ENCODE measurements at places on chromosomes 3 and 15.

DNA sequence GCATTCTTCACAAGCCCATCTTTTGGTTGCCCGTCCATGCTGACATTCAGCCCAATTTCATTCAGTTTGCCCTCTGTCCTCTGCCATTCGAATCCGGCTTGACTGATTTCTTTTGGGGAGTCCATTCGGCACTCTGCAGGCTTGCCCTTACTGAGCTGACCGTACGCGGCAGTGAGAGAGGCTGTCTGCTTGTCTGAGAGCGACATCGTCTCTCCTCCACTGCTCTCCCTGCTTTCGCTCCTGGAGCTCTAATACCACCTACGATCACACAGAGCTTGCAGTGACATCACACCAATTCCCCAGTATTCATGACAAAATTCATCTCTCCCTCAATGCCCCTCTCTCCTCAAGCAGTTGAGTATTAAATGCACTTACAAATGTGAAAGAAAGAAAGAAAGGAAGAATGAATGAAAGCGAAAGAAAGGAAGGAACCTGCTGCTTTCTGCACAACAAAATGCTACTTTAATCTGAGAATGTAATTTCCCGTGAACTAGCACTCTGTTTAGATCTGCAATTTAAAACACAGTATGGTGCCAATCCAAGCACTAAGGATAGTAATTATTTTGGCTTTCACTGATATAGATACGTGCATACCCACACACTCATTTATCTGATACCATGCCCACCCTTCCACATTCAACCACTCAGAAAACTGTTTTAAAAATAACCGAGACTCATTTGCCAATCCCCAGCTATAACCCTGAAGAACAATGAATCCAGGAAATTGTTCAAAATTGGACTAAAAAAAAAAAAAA lies 89.5 kb downstream of the DHX30 start:
- DNase-seq: no peak

DNA sequence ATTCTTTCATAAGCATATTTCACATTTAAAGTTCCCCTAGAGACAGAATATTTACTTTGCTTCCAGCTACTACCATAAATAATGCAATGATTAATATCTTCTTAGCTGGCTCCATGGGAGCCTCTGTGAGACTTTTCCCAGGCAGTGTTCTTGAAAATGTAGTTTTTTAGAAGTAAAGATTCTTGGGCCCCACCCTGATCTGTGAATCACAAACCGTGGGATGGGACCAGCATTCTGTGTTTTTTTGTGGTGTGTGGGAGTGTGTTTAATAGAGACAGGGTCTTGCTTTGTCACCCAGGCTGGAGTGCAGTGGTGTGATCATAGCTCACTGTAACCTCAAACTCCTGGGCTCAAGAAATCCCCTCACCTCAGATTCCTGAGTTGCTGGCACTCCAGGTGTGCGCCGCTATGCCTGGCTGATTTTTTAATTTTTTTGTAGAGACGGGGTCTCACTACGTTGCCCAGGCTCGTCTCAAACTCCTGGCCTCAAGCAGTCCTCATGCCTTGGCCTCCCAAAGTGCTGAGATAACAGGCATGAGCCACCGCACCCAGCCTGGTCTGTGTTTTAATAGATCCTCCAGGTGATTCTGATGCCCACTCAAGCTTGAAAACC lies 83.0 kb downstream of the KLHL25 start:
- no peak for DNase-seq

- DNase-seq: no peak
Observed at GRCh38 chr3:57350271-57350670, 57.8 kb upstream of the ASB14 start.

GRCh38 chr15:92101708-92102394 lies 248.3 kb downstream of the SLCO3A1 start:
- DNase-seq: no peak

- no peak for DNase-seq
Observed at GRCh38 chr15:67778968-67779548, 46.3 kb upstream of the SKOR1 start.

DNA sequence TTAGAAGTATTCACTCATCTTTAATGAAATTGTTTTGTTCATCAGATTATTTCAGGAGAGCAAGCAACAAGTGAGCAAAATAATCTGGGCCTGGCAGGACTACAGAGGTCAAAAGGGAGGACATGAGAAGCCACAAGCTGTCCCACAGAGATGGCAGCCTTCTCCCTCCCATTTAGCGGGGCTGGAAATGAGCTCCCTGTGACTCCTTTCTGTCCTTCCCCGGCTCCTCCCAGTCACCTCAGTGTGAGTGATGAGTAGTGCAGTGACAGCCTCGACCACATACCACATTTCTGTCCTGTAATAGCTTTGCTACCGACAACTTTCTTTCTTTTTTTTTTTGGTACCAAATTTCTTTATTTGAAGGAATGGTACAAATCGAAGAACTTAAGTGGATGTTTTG lies 38.0 kb downstream of the RAB7A start:
- DNase-seq: no peak

- DNase-seq: no peak
Observed at GRCh38 chr3:177468331-177468730, 271.0 kb upstream of the TBL1XR1 start.

DNA sequence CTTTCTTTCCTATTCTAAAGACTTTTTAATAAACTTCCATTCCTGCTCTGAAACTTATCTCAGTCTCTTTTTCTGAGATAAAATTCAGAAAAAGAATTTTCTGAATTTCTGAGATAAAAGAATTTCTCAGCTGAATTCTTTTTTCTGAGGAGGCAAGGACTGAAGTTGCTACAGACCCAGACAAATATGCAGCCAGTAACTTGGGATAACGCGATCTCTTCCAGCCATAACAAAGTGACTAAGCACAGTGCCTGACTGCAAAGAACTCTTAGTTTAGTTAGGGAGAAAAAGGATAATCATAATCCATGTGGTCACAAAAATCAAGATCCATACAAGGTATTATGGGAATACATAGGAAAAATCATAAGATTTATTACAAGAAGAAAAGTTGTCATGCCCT lies 222.0 kb upstream of the GAP43 start:
- DNase-seq: no peak

DNA sequence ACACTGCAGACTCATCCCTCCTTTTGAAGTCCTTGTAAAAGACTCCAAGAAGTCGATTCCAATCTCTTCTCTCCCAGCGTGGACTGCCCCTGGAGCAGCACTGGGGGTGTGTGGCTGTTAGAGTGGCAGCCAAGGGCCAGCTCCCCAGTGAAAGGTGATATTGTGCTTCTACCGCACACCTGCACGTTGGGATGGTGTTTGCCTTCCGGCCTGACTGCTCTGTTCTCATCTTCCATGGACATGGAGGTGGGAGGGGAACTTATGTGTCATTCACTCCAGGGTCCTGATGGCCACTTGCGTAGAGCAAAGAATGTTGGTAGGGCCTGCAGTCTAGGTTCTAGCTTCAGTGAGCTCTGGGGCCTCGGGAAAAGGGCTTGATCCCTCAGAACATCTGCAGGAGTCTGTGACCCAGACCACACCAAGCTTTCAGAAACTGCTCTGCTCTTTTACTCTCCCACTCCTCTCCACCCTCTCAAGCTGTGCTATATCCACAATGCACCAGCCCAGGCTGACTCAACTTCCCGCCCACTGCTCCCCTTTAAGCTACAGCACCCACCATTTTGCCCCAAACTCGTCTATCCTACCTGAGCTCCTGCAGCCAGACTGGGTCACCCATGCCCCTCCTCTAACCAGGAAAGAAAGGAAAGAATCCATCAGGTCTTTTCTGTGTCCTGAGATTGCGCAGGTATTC lies 31.3 kb downstream of the LIPC start:
- no peak for DNase-seq

DNA sequence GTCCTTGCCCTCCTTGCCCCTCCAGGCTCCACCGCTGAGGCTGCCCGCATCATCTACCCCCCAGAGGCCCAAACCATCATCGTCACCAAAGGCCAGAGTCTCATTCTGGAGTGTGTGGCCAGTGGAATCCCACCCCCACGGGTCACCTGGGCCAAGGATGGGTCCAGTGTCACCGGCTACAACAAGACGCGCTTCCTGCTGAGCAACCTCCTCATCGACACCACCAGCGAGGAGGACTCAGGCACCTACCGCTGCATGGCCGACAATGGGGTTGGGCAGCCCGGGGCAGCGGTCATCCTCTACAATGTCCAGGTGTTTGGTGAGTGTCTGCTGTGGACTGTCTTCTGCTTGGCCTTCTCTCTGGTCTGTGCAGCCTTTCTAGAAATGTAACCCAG lies 61.0 kb downstream of the BOC start:
- DNase-seq: no peak

DNA sequence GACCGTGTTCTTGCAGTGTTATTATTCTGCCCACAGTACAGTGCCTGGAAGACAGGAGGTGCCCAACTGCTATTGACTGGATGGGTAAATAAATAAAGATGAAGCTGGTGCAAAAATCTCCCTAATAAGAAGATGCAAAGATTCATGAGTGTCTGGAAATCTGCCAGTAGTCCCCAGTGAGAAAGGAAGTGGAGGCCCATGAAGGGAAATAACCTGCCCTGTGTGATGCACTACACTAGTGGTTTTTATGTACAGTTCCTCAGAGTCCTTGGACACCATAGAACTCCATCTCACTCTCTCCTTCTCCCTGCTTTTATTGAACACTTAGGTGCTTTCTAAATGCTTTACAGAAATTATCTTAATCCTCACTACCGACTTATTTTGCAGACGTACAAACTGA lies 8.3 kb upstream of the SUCLG2 start:
- no peak for DNase-seq

All from activated T-helper 9 cell treated with anti-CD3 and anti-CD28 coated beads, Interleukin-2, amount 50 U/mL, for 16 hours (primary cell).